ENCODE measurements at places on chromosomes 5 and 9.

- peak; percentile 33 for DNase-seq
These were observed 104.2 kb downstream of the MEF2C start for GRCh38 chr5:88778736-88779135.

- no peak for DNase-seq
These were observed 83.8 kb downstream of the WWC1 start for GRCh38 chr5:168375214-168375613.

- DNase-seq, result no peak
These were observed 195.9 kb downstream of the ASTN2 start for GRCh38 chr9:117218951-117219350.

- no peak for DNase-seq
These were observed 355.3 kb downstream of the ZSWIM6 start for GRCh38 chr5:61687371-61687770.

GRCh38 chr9:114856942-114857315, 51.1 kb upstream of the TNFSF15 start:
- no peak for DNase-seq

DNA sequence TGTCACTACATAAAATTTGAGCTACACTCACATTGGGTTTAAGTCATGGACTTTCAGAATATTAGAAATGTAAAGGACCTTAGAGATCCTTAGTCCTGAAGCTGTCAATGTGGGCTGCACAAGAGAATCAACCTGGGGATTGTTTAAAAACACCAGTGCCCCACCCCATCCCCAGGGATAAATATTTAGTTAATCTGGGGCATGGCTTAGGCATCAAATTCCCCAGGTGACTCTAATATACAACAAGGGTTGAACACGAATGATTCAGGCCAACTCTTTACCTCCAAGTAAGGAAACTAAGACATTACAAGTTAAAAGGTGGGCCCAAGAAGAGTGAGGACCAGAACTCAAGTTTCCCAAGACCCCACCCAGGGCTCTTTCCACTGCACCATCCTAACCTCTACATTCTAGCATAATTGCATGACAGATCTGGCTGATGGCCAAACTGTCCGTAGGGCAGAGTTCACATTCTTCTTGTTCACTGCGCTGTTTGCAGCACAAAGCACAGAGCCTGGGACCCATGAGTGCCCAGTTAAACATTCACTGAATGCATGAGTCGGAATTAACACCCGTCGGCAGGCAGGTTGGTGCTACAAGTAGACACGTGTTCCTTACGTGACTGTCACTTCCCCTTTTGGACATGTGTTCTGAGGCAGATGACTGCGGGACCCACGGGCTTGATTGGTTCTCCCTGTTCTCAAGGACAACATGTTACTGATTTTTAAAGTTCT, 25.2 kb downstream of the CYFIP2 start:
- DNase-seq, result peak; percentile 38

- DNase-seq, result no peak
These were observed 1797.8 kb upstream of the WWC1 start for GRCh38 chr5:166493612-166494011.

GRCh38 chr9:34568133-34568532, 21.4 kb downstream of the CNTFR start:
- no peak for DNase-seq

DNA sequence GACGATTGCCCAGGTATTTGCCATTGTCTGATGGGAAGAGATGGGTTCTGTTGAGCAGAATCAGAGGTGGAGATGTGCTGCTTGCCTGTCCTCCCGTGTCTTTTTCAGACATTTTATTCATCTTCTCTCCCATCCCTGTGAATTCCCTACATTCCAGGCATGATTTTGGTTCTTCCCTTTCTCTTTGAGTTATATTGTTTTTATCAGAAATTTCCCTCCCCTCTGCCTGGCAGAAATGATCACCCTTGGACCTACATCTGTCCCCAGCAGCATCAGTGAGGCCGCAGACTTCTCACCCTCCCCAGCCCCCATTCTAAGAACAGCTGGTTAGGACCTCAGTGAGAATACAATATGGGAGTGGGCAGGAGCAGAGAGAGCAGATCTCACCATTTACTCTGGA, 640.2 kb downstream of the CCDC171 start:
- DNase-seq, result no peak

DNA sequence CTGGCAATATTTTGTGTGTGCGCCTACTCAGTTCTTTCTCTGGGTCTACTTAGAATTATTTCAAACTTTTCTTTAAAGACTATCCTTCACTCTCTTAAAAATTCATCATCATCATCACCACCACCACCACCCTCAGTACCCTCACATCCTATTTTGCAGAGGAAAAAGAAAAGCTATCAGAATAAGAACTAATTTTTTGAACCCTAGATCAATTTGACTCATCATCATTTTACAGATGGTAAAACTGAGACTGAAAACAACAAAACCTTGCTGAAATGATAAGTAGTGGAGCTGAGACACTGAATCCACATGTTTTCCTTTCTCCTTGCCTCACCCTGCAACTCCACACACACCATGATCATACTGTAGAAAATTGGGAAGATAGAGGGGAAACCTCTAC, 119.3 kb downstream of the SSBP2 start:
- DNase-seq, result no peak

GRCh38 chr5:124650147-124650561, 96.3 kb downstream of the ZNF608 start:
- DNase-seq, result no peak

DNA sequence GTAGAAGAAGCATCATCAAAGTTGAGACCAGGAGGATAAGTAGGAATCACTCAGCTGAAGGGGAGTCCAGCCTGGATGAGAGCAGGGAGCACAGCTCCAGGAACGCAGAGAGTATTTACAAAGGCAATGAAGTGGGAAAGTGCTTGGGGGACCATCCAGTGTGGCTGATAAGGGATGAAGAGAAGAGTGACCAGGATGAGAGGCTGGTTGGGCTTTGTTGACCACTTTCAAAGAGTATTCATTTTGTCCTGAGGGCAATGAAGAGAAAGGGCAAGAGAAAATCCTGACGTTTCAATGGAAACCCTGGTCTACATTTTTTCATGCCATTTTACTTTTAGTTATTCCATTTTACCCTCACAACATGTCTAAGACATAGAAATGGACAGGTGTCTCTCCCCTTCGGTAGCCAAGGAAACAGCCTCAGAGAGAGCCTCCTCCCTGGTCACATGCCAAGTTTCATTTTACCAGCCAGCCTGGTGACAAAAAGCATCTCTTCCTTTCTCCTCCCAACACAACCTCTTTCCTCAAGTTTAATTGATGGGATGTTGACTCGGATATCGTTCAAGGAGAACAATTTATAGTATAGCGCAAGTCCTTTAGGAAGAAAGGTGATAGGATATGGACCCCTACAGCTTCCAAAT, 492.7 kb upstream of the CLINT1 start:
- DNase-seq, result no peak

DNA sequence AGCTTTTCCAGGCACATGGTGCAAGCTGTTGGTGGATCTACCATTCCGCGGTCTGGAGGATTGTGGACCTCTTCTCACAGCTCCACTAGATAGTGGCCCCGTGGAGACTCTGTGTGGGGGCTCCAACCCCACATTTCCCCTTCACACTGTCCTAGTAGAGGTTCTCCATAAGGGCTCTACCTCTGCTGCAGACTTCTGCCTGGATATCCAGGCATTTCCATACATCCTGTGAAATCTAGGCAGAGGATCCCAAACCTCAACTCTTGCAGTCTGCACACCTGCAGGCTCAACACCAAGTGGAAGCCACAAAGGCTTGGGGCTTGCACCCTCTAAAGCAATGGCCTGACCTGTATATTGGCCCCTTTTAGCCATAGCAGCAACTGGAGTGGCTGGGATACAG, 283.4 kb upstream of the KLF4 start:
- no peak for DNase-seq

- no peak for DNase-seq
These were observed 146.6 kb downstream of the SH3GL2 start for GRCh38 chr9:17725399-17726010.
